Naive thymus-derived CD4-positive, alpha-beta T cell (primary cell): ENCODE measurements at places on chromosomes 7 and 10.

- no peak for DNase-seq
These were observed 183.3 kb downstream of the JCAD start for GRCh38 chr10:29876008-29876555.

DNA sequence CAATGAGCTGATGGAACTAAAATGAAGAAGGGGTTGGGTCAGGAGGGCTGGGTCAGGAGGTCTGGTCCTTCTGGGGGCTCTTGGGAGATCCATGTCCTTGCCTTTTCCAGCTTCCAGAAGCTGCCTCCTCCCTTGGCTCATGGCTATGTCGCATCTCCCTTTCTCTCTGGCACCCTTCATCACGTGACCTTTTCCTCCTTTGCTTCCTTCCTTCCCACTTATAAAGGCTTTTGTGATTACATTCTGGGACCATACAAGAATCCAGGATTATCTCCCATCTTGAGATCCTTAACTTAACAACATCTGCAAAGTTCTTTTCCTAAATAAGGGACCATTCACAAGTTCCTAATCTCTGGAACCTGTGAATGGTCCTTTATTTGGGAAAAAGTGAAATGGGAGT, 290.2 kb downstream of the GALNT17 start:
- no peak for DNase-seq

DNA sequence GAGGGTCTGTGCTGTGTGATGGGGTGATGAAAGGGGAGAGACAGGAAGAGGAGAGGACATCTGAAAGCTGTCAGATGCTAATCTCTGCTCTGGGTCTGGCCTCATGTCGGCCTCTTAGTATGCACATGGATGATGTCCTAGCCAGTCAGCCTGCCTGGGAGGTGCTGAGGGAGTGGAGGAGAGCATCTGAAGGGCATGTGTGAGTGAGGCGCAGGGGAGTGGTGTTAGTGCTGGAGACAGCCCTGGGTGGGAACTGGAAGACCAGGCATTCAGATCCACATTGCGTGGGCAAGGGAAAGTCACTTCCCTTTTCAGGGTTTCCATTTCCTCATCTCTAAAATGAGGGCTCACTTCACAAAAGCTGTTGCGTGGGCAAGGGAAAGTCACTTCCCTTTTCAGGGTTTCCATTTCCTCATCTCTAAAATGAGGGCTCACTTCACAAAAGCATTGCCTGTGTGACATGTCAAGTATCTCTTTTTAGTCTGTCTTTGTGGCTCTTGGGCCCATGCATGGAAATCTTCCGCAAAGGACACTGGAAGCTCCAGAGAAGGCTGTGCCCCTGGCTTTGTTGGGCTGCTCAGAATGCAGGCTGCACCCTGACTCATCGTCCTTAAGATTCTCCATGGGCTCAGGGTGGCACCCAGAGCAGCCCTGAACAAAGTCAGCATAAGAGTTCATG, 10.0 kb downstream of the SFTPD start:
- no peak for DNase-seq

GRCh38 chr10:71391701-71392100, 5.0 kb upstream of the CDH23 start:
- DNase-seq: no peak

DNA sequence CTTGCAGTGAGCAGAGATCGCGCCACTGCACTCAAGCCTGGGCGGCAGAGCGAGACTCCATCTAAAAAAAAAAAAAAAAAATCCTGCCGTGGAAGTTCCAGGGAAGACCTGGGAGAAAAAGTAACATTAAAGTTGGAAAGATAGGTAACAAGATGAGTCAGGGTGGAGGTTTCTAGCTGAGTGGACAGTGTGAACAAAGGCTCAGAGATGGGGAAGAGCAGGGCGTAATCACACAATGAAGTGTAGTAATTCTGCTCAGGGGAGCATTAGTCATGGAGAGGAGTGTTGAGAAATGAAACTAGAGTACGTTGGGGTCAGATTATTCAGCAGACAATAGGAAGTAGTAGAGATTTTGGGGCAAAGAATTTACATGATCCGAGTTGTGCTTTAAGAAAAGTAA, 21.6 kb upstream of the WASL start:
- no peak for DNase-seq

- no peak for DNase-seq
These were observed 906 bp downstream of the CDK1 start for GRCh38 chr10:60778971-60779796.
